ENCODE measurements at places on chromosomes 1 and 21.

GRCh38 chr1:203828503-203828902, 32.9 kb upstream of the SNRPE start:
- no peak for DNase-seq

GRCh38 chr21:39712976-39713375, 32.0 kb upstream of the IGSF5 start:
- no peak for DNase-seq

- DNase-seq: no peak
These were observed 415.9 kb downstream of the PLA2G4A start for GRCh38 chr1:187244623-187245022.

DNA sequence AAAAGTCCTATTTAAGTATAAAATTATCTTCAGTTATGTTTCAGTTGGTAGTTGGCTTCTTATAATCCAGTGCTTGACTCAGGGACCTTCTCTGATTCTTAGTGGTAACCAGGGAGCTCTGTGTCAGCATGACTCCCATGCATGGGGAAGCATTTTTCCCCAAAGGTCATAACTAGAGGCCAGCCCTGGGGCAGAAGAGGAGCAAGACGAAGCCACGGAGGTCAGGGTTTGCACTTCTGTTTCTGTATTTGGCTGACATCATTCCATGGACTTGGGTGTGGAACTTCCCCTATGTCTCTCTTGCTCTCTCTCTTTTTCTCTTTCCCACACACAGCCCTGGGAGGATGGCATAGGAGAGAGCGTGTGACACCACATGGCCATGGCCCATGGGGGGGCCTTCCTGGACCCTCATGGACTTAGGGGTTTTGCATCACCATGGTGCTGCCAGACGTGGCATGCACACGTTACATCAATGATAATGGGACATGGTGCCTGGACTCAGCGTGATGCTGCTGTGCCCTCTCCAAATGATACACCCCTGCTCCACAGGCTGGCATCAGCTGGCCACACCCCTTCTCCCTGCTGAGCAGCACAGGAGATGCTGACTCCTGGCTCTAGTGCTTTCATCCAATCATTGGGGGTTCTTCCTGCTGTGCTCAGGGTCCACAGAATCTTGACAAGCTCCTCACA, 260.5 kb downstream of the KCNJ6 start:
- no peak for DNase-seq

DNA sequence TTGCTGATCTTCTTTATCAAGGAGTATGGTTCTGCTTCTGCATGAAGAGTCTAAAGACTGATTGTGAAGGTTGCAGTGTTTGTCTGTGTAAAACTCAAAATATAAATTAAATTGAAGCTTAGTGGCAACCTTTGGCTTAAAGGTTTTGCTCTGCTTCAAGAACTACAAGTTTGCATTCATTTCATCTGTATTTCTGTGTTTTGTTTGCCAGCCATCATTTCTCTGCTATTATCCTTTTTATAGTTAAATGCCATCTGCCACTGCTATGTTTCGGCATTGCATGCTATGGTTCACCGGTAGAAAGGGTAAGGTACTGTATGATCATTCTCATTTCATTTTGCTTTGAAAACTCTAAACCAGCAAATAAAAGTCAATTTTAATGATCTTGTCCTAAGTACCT, 52.9 kb downstream of the OSBPL9 start:
- DNase-seq: no peak

- DNase-seq: peak; percentile 70
These were observed 812.8 kb upstream of the BRINP3 start for GRCh38 chr1:191290441-191290840.

DNA sequence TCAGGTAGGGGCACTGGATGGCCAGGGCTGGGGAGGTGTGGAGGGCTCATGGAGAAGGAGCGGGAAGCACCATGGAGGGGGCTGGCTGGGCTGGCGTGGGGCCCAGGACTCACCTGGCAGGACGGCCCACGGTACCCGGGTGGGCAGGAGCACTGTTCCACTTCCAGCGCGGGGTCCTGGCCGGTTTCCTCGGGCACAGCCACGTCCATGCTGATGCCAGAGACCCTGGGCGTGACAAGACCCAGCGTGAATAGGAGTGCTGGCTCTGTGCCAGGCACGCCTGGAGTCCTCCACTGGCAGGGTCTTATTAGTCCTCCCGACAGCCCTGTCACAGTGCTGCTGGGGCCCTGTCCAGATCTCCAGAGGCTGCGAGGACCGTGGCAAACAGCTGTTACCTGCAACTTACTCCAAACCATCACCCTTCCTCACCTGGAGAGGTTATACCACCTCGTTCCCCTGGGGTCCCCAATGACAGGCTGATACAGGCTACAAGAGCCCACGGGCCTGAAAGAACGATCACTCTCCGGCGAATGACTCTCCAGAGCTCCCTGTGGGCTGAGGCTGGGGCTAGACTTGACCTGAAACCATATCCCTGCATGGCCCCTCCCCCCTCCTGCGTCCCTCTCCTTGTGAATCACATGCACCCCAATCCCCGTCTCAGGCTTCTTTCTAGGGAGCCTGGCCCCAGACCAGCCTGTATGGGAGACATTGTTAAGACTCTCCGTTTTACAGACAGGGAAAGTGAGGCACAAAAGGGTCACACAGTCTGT, 62.1 kb downstream of the HSPG2 start:
- DNase-seq: no peak

- DNase-seq: peak; percentile 35
These were observed 7.8 kb upstream of the LAD1 start for GRCh38 chr1:201406831-201407406.

GRCh38 chr1:39061951-39062350, 35.8 kb downstream of the NDUFS5 start:
- no peak for DNase-seq

- no peak for DNase-seq
These were observed 211.6 kb downstream of the DSCAM start for GRCh38 chr21:40635391-40635790.

GRCh38 chr1:33802268-33802667, 61.6 kb upstream of the HMGB4 start:
- DNase-seq: no peak

- no peak for DNase-seq
These were observed 276.8 kb upstream of the C1orf174 start for GRCh38 chr1:4176841-4177240.

GRCh38 chr1:236809148-236809547, 14.1 kb downstream of the MTR start:
- DNase-seq: no peak

- no peak for DNase-seq
These were observed 58.3 kb downstream of the APP start for GRCh38 chr21:26112127-26112742.

- DNase-seq: no peak
These were observed 84.4 kb downstream of the ITPKB start for GRCh38 chr1:226654668-226655055.

GRCh38 chr21:45393021-45393420, 11.9 kb upstream of the COL18A1 start:
- no peak for DNase-seq

DNA sequence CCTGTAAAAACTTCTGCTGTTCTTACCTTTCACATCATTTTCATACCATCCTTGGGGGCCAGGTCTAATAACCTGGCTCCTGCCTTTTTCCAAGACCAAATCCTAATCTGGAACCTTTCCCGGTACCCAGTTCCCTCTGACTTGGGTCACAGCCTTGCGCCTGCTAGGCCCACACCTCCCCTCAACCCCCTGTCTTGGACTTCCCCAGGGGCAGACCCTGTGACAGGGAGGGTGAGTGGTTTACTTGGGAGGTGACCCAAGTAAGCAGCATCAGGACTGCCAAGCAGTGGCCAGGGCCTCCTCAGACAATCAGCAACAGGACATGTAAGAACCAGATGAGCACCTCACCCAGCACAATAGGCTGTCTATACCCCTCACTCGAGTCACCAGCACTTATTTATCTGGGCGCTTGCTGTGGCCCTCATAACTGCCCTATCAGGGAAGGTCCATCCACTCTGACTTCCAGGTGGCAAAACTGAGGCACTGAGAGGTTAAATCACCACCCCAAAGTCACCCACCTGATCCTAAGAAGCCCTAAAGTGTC, 124.7 kb downstream of the MATN1 start:
- DNase-seq: no peak

DNA sequence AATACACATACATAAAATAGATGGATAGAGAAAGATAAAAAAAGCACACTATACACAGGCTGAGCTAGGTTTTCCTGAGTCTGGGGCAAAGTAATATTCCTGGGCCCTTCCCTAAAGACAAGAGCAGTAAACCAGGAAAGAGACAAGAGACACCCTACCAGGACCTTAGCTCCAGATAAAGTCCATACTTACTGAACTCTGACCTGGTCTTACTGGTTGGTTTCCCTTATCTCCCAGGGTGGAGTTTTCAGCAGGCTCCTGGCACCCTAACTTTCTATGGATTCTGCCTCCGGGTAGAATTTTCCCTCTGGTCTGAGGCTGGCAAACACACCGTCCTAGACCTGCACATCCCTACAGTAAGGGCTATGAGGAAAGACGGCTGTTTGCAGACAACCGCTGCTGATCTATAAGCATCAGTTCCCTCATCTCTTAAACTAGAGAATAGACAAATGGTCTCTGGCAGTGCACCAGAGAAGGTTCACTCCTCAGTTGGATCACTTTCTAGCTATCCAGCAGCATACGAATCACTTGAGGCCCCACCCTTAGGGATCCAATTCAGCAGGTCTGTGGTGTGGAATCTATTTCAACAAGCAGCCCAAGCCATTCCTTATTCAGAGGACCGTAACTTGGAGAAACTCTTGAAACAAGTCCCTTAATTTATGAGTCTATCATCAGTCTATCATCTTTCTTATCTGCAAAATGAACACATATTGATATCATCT, 52.0 kb downstream of the ARHGEF11 start:
- no peak for DNase-seq

GRCh38 chr1:151711951-151712350, 4.7 kb downstream of the CELF3 start:
- no peak for DNase-seq

DNA sequence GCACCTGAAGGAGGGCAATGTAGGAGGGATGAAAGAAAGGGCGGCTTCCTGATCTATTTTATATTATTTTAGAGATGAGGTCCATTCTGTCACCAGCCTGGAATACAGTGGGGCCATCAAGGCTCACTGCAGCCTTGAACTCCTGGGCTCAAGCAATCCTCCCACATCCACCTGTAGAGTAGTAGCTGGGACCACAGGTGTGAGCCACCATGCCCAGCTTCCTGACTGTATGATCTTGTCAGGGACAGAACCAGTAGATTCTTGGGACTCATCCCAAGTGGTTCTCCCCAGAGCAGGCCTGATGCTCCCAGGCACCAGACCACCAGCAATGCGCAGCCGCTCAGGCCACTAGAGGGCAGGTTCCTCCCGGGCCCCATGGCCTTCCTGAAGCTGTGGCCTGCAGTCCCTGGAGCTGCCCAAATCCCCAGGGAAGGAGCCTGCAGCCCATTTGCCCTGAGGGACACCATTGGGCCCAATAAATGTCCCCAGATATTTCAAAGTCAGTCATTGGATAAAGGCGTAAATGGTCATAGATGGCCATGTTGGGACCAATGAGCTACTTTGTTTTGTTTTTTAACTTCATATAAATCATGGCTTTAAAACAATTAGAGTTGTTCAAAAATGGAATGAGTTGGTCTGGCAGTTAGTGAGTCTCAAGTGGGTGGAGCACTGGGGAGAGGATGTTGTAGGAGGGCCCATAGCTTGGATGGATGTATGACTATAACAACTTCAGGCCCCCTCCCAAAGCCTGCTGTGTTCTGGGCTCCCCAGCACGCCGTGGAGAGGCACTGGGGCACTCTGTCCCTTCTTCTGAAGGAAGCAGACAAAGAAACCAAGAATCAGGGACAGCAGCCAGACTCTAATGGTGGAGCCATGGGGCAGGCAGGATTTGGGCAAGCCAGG, 44.7 kb upstream of the GOLT1A start:
- peak; percentile 69 for DNase-seq

DNA sequence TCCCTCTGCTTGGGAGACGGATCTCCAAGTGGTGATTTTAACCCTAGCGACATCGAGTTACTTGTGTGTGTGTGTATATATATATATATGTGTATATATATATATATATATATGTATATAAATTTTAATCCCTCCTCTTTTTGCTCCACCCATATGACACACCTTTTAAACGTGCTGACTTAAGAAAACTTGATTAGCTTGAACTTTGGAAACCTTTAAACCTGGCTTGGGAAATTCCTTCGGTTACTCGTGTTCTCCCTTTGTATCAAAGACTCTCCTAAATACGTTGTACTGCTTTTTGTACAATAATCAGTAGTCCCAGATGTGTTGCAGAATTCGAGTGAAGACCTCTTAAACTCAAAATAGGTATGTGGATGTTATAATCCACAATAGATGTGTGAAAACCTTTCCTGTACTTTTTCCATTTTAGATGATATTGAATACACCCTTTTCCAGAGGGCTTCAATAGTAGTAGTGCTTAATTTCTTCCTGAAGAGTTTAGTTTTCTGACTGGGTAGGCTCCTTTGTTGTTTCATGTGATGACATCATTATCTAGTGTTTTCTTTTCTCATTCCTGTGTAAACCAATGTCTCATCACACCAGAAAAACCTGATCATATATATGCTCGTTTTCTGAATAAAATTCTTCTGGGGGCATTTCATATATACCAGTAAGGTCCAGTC, 1.4 kb downstream of the RNF11 start:
- DNase-seq: no peak

- DNase-seq: no peak
These were observed 40.0 kb downstream of the ATP2B4 start for GRCh38 chr1:203666609-203667008.

- no peak for DNase-seq
These were observed 335.8 kb upstream of the KAZN start for GRCh38 chr1:14262637-14263036.

GRCh38 chr1:110056776-110057175, 13.7 kb downstream of the ALX3 start:
- DNase-seq: no peak

DNA sequence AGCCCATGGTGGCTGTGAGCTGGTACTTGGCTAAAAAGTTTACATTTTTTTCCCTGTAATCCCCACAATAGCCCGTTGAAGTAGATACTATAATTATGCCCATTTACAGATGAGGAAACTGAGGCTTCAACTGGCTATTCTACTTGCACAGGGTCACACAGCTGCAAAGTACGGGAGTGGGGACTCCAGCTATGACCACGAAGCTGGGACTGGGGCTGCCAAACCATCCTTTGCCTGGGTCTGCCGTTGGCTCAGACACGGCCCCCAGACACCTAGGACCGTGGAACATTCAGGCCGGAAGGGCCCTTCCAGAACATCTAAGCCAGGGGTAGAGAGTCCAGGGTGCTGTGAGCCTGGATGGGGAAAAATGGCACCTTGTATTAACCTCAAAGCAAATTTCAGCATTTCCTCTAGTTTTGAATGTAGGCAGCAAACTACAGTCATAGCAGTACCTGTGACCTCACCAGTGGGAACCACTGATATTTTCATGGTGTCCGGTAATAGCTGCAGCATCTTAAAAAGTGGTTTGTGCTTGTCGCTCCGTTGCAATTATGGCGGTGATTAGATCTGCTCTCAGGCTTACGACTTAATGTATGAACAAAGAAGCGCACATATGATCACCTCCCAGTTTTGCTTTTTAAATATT, 4.3 kb downstream of the TP73 start:
- no peak for DNase-seq

DNA sequence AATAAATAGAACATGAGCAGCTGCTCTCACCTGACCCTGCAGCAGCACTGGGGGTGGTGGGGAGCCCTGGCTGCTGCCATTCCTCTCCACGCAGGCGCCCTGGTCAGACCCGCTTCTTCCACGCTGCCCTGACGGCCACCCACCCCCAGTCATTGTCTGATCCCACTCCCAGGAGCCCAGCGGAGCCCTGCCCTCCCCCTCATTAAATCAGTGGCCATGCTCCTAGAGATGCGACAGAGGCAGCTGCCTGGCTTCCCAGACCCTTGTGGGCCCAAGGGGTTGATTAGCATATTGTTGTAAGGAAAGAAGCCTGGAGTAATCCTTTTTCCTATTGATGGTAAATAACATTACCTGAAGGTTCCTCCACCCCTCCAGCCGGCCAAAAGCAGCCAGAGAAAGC, 301.5 kb downstream of the RRAGC start:
- no peak for DNase-seq
